ENCODE measurements at places on chromosomes 3 and 15.
A peak's percentile ranks its signal among the peaks of the same experiment; 100 is the strongest.

- DNase-seq: no peak
Observed at GRCh38 chr3:183153210-183153950, 9.2 kb downstream of the LAMP3 start.

DNA sequence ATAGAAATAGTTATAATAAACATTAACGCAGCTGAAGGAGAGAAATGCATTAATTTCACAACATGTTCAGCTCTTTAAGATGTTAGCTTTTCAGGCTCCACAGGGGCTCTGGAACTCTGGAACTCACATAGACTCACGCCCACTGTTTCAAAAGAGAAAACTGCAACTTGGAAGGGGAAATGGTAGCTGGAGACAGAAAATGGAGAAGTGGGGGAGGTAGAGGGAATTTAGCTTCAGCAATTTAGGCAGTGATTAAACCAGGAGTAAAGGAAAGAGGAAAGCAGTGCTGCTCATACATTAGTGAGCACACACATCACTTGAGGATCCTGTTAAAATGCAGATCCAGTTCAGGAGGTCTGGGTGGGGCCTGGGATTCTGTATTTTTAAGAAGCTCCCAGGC, 274.8 kb upstream of the TRIM42 start:
- no peak for DNase-seq

GRCh38 chr3:170178651-170179050, 2.9 kb downstream of the PHC3 start:
- peak; percentile 8 for DNase-seq

- no peak for DNase-seq
Observed at GRCh38 chr15:60916032-60916678, 312.9 kb downstream of the RORA start.

GRCh38 chr3:37920156-37920699, 58.5 kb downstream of the CTDSPL start:
- DNase-seq: no peak

DNA sequence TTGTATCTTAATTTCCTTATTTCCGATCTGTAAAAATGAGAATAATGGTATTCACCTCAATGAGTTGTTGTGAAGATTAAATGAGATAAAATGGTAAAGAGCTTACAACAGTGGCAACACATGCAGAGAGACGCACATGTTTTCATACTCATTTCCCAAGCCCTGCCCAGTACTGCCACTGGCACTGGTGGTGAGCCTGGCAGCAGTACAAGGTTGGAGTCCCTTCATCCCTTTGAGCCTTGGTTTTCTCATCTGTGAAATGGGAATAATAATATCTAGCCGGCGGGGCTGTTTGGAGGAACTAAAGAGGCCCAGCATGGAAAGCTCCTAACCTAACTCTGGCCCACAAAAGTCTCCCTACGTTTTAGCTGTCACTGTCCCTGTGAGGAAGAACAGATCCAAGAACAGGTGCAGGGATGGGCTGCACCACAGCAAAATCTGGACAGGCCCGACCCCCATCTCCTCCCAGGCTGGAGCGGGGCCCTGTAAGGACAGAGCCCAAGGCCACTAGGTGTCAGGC, 866 bp upstream of the CD276 start:
- DNase-seq: no peak

GRCh38 chr15:45224621-45225217, 27.3 kb upstream of the SLC28A2 start:
- DNase-seq: no peak
